ENCODE measurements at places on chromosomes 13 and 19.

DNA sequence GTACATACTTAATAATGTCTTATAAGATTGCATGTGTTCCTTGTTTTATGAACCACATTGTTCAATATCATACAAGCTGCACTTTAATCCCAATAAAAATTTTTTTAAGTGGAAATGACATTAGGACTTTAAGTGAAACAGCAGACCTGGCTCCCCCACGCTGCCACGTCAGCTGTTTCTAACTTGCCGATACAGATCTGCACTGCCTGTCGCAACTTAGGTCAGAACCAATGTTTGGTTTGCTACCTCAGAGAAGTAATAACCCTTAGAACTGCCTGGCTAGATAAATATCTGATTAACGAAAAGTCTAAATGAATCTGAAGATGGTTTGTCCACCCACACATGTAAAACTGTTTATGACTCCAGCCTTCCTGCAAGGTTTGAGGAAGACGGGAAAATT, 327.5 kb upstream of the DACH1 start:
- no peak for DNase-seq

- peak; percentile 57 for DNase-seq
These were observed 1.3 kb downstream of the BICRA start for GRCh38 chr19:47609906-47610894.

GRCh38 chr13:40319699-40320579, 346.5 kb downstream of the FOXO1 start:
- DNase-seq: peak; percentile 13

- DNase-seq: no peak
These were observed 196.7 kb upstream of the SLITRK6 start for GRCh38 chr13:85995788-85996418.

GRCh38 chr19:41311072-41311471, 1.1 kb downstream of the CCDC97 start:
- DNase-seq: no peak

- DNase-seq: no peak
These were observed 81.1 kb downstream of the TNFSF13B start for GRCh38 chr13:108350579-108350978.

GRCh38 chr19:58379246-58379645, 1.6 kb downstream of the ZNF837 start:
- no peak for DNase-seq

- no peak for DNase-seq
These were observed 41.8 kb downstream of the IRS2 start for GRCh38 chr13:109744512-109745051.

GRCh38 chr13:114032126-114032799, 58.4 kb upstream of the C13orf46 start:
- DNase-seq: no peak

GRCh38 chr19:40282920-40283319, 2.2 kb downstream of the AKT2 start:
- no peak for DNase-seq

- DNase-seq: no peak
These were observed 14.9 kb downstream of the HNRNPM start for GRCh38 chr19:8459520-8460270.

- no peak for DNase-seq
These were observed 145.0 kb downstream of the ABCC4 start for GRCh38 chr13:95156208-95156607.

- DNase-seq: no peak
These were observed 34.3 kb upstream of the C1QTNF9 start for GRCh38 chr13:24275041-24275440.

DNA sequence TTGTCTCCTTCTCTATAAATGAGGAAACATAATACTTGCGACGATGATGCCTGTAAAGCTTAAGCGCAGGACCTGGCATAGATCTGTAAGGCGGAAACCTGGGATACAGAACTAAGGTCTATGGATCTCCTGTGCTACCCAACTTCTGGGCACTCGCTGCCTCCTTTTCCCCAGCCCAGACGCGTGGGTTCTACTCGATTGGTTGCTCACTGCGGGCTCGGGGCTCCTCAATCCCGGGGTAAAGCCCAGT, 615 bp upstream of the PSMC4 start:
- no peak for DNase-seq

- no peak for DNase-seq
These were observed 19.9 kb upstream of the TINCR start for GRCh38 chr19:5587661-5588060.

- DNase-seq: no peak
These were observed 120.6 kb downstream of the COL4A1 start for GRCh38 chr13:110186231-110186855.

- DNase-seq: peak; percentile 62
These were observed 33.0 kb upstream of the ADGRE5 start for GRCh38 chr19:14347999-14348889.

GRCh38 chr19:51777570-51778462, 16.8 kb downstream of the FPR2 start:
- DNase-seq: peak; percentile 46

DNA sequence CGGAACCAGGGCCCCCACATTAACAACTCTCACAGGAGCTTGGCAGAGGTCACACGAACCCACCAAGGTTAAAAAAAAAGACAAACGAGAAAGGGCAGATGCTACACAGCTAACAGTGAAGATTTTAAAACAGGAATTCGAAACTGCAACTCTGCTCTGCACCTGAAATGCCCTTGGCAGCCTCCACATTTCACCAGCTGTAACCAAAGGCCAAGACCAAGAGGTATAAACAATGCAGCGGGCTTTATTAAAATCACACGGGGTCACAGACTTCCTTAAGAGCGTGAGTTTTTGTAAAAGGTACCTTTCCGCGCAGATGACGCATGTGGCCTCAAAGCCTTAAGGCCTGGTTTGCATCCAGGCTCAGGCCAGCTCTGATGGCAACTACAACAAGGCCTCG, 88.2 kb downstream of the STK24 start:
- DNase-seq: no peak

- DNase-seq: peak; percentile 59
These were observed 8.0 kb downstream of the CCDC194 start for GRCh38 chr19:17385878-17386611.

DNA sequence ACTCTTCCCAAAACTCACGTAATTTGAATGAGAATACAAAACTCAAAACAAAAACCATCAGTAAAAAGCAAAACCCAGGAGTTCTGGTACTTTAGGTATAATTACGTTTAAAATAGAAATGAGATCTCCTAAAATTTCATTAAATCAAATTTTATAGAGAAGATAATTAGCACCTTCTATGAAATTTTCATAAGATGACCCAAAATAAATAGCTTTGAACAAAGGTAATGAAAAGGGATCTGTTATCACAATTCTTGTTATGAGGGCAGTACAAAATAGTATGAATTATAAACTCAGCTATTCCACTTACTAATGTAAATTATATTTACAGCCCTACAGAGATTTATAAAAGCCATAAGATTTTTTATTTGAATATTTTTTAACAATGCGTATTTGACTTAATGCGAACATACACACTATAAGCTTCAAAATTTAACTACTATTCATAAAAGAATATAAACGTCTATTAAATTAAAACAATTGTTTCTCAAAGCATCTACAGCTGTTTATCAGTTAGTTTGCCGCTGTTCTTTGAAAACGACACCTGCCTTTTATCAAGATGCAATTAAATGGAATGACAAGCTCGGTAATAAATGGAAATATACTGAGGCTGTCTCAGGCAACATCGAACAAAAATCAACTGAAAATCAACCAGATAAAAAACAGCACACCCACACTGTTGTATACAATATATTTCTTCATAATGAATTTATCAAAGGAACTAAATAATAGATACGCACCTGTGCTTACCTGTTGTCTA, 63.8 kb downstream of the KCNRG start:
- no peak for DNase-seq

DNA sequence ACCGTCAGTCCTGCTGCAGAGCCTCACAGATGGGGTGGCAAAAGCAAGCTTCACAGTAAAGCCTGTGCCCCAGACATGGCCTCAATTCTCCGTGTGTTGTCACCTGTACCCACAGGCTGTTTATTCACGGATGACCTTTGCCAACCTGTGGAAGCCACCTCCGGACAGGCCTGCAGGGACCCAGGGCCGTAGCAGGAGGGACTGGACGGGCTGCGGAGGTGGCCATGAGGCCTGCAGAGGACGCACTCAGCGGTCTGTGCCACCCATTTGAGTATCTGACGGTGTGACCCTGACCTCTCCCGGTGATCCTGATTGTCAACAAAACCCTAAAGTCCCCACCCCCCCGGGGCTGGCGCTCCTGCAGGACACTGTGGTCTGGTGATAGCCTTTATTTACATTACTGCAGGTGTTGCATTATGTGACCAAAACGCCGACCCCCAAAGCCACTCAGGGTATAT, 7.8 kb upstream of the KLF16 start:
- no peak for DNase-seq

GRCh38 chr19:16374436-16374835, 49.8 kb downstream of the KLF2 start:
- no peak for DNase-seq

- DNase-seq: no peak
These were observed 352.3 kb upstream of the TMTC4 start for GRCh38 chr13:101026736-101027398.

- no peak for DNase-seq
These were observed 12.4 kb downstream of the ZNF780A start for GRCh38 chr19:40078377-40078776.

GRCh38 chr19:30778061-30778460, 405.9 kb downstream of the ZNF536 start:
- DNase-seq: no peak
